Activated naive CD8-positive, alpha-beta T cell treated with anti-CD3 and anti-CD28 coated beads for 36 hours (primary cell): ENCODE measurements at places on chromosomes 7 and 10. TPM values are rescaled to one million over a fixed set of nuclear protein-coding genes. Genes with fewer than 3 reads are reported as not detected.
A peak's percentile ranks its signal among the peaks of the same experiment; 100 is the strongest.

Gene PAPSS2
- total RNA-seq, result 0.42 TPM

GRCh38 chr10:123270221-123270620 is 116.0 kb downstream of the BUB3 start:
- no peak overlapping the region for H3K27ac ChIP-seq
- H3K27me3 ChIP-seq, result peaks cover 28% of the 10 kb centered on the region
- DNase-seq, result no peak
- H3K4me3 ChIP-seq, result no peak overlapping the region
- peaks cover 7% of the 10 kb centered on the region for H3K4me1 ChIP-seq

Gene HMX3
- 0.19 TPM for total RNA-seq

DNA sequence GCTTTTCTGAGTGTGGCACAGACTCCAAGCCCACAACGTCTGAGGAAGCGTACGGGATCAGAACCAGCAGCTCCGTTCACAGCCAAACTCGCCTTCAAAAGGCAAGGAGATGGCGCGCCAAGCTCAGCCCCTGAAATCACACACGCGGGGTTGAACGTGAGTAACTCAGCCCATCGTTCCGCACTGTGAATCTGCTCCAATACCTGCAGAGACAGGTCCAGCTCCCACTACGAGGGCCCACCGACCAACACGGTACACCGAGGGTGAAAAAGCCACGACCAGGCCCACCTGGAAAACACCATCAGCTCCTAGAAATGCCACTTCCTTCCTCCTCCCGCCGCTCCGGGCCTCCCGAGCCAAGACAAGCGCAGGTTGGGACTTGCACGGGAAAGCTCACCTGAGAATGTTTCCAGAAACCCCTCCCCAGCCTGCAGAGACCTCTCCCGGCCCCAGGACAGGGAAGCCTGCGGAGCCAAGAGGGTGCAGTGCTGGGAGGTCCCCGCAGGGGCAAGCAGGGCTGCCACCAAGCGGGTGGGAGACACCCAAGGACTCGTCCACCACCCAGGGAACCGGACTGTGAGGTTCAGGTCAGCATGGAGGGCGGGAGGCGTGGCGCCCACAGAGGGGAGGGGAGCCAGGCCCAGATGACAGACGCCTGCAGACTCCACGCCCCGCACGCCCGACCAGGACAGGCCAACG is 93.9 kb upstream of the PDGFA start:
- peak overlapping the region; percentile 84 for H3K4me3 ChIP-seq
- peak overlapping the region; percentile 82 for H3K27ac ChIP-seq
- DNase-seq, result no peak
- H3K27me3 ChIP-seq, result no peaks in the 10 kb centered on the region

- H3K36me3 ChIP-seq, result peaks cover 50% of the 10 kb centered on the region
- H3K27me3 ChIP-seq, result no peaks in the 10 kb centered on the region
- peaks cover 15% of the 10 kb centered on the region for H3K4me1 ChIP-seq
- no peak overlapping the region for H3K27ac ChIP-seq
These were observed 39.3 kb downstream of the BAZ1B start for GRCh38 chr7:73482746-73483145.

GRCh38 chr7:112162784-112163506 is 43.3 kb downstream of the DOCK4 start:
- DNase-seq, result no peak
- no peak overlapping the region for H3K4me3 ChIP-seq
- peaks cover 10% of the 10 kb centered on the region for H3K27me3 ChIP-seq
- no peaks in the 10 kb centered on the region for H3K4me1 ChIP-seq
- no peak overlapping the region for H3K27ac ChIP-seq
- no peaks in the 10 kb centered on the region for H3K36me3 ChIP-seq

- no peaks in the 10 kb centered on the region for H3K4me1 ChIP-seq
- H3K4me3 ChIP-seq, result no peak overlapping the region
- no peaks in the 10 kb centered on the region for H3K36me3 ChIP-seq
- DNase-seq, result no peak
These were observed 1.7 kb downstream of the PLEKHS1 start for GRCh38 chr10:113753020-113753692.

Gene DNMBP
- 2.2 TPM for total RNA-seq

- DNase-seq, result no peak
- H3K36me3 ChIP-seq, result no peaks in the 10 kb centered on the region
- H3K27me3 ChIP-seq, result peaks cover 60% of the 10 kb centered on the region
- H3K27ac ChIP-seq, result no peak overlapping the region
These were observed 339.2 kb downstream of the DNAJB6 start for GRCh38 chr7:157676001-157676400.

Gene KIF11
- 55.0 TPM for total RNA-seq

GRCh38 chr10:95831076-95831475 is 75.1 kb downstream of the ENTPD1 start:
- H3K27ac ChIP-seq, result no peak overlapping the region
- H3K27me3 ChIP-seq, result no peaks in the 10 kb centered on the region
- peaks cover 6% of the 10 kb centered on the region for H3K4me1 ChIP-seq
- no peak for DNase-seq
- peak overlapping the region; percentile 11 for H3K4me3 ChIP-seq
- no peaks in the 10 kb centered on the region for H3K36me3 ChIP-seq

Gene GBX1
- not detected for total RNA-seq

GRCh38 chr10:104309980-104310978 is 28.0 kb downstream of the ITPRIP start:
- H3K4me1 ChIP-seq, result peaks cover 56% of the 10 kb centered on the region
- H3K36me3 ChIP-seq, result peaks cover 41% of the 10 kb centered on the region
- DNase-seq, result no peak
- H3K27ac ChIP-seq, result no peak overlapping the region
- H3K4me3 ChIP-seq, result no peak overlapping the region
- peaks cover 11% of the 10 kb centered on the region for H3K27me3 ChIP-seq

Gene PRRT4
- 0.27 TPM for total RNA-seq

DNA sequence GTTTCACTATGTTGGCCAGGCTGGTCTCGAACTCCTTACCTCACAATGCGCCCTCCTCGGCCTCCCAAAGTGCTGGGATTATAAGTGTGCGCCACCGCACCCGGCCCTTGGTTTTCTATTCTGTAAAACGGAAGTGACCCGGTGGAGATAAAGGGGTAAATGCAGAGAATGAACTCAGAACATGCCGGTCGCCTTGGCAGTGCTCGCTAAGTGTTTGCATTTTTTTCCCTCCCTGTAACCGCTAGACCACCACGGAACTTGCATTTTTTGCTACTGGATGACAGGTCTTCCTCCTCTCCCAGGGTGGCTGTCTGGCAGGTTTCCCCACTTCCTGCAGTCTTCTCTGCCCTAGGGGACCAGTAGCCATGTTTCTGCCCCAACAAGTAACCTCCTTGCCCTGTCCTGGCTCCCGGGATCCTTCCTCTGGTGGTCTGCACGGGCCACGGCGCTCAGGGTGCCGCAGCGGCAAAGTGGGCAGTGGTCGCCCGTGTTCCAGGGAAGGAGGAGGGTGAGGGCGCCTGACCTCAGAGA is 18.8 kb upstream of the GNA12 start:
- H3K4me1 ChIP-seq, result peaks cover 26% of the 10 kb centered on the region
- H3K27ac ChIP-seq, result peak overlapping the region; percentile 92
- no peaks in the 10 kb centered on the region for H3K36me3 ChIP-seq
- H3K4me3 ChIP-seq, result peak overlapping the region; percentile 76
- H3K27me3 ChIP-seq, result no peaks in the 10 kb centered on the region
